ENCODE measurements at places on chromosomes 16 and 17.

- no peak for DNase-seq
Measured at GRCh38 chr16:88477631-88478519, 24.8 kb downstream of the ZFPM1 start.

DNA sequence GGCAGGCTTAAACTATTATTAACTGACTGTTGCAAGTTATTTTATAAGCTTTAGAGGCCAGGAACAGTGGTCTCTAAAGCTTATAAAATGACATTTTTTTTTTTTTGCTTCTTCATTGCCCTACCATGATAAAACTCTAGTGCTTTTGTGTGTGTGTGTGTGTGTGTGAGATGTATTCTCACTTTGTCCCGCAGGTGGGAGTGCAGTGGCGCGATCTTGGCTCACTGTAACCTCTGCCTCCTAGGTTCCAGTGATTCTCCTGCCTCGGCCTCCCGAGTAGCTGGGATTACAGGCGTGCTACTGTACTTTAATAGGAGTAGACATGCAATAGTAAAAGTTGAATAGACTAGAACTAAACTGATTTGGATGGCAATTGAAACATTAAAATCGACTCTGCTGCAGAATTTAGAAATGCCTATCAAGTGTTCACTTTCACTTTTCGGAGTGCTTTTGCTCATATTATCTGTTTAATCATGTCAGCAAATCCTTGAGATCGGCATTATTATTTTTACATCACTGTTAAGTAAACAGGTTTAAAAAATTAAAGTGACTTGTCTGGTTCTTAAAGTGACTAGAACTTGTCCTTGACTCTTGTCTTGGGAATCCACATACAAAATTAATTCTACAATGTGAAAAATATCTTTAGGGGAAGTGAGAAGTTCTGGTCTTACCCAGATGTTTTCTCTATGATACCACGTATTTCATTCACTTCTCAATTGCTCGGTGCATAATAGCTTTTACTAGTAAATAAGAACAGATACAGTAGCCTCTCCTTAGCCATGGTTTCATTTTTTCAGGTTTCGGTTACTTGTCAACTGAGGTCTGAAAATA is 8.4 kb upstream of the PCTP start:
- no peak for DNase-seq

- DNase-seq = no peak
Measured at GRCh38 chr17:14444915-14445314, 144.0 kb downstream of the HS3ST3B1 start.

DNA sequence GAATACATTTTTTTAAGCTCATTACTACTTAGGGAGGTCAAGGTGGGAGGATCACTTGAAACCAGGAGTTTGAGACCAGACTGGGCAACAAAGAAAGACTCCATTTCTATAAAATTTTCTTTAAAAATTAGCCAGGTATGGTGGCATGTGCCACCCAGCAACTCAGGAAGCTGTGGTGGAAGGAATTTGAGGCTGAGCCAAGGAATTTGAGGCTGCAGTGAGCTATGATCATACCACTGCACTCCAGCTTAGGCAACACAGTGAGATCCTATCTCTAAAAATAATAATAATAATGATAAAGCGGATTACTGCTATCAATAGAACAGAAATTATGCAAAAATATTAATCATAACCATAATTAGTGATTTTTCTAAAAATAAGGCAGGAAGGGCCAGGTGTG is 170.3 kb downstream of the COPRS start:
- DNase-seq = no peak

DNA sequence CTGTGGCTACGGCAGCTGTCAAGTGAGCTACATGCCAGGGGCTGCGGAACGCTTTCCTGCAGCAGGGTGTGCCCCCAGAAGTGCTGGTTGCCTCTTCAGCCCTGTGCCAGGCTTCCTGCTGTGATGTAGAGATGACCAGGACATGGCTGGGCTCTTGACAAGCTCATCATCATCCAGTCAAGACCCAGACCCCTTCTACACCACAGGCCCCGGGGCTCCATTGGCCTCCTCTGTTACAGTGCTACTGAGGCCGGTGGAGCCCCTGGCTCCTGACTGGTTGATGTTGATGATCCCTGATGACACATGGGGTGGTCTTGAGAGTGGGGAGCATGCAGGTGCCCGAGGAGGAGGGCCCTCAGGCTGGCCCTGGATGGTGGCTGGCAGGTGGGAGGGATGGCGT is 50.1 kb downstream of the B9D1 start:
- DNase-seq = no peak

GRCh38 chr17:31400481-31400950 is 9.0 kb downstream of the RAB11FIP4 start:
- no peak for DNase-seq
